ENCODE measurements at places on chromosomes 6 and 20. TPM values are rescaled to one million over a fixed set of nuclear protein-coding genes. Genes with fewer than 3 reads are reported as not detected.

The CD24 gene
- total RNA-seq = 2,167 TPM

The OR14J1 gene
- not detected for total RNA-seq

The ABHD12 gene
- total RNA-seq = 67.3 TPM

The SDCBP2 gene
- total RNA-seq = 246 TPM

The HEY2 gene
- 0.41 TPM for total RNA-seq

The SEC23B gene
- total RNA-seq = 35.1 TPM

The POM121L2 gene
- total RNA-seq = not detected

The GTSF1L gene
- not detected for total RNA-seq

The RNGTT gene
- total RNA-seq = 13.1 TPM

The SGK2 gene
- total RNA-seq = 173 TPM

The SYNDIG1 gene
- 0.32 TPM for total RNA-seq

The ACTL10 gene
- 14.1 TPM for total RNA-seq

The TMEM244 gene
- total RNA-seq = not detected

The CLPSL1 gene
- not detected for total RNA-seq

The OGFRL1 gene
- total RNA-seq = 15.6 TPM

The MOG gene
- total RNA-seq = not detected

The KIAA1586 gene
- 0.75 TPM for total RNA-seq

The GUCA1A gene
- not detected for total RNA-seq

The SMLR1 gene
- total RNA-seq = not detected

The HAO1 gene
- total RNA-seq = not detected

The TNFRSF6B gene
- total RNA-seq = 4.2 TPM

The MYLK2 gene
- total RNA-seq = not detected

The HCRTR2 gene
- not detected for total RNA-seq

The ZC2HC1B gene
- not detected for total RNA-seq

The TFAP2D gene
- not detected for total RNA-seq

The PRSS35 gene
- total RNA-seq = not detected

The ALDH8A1 gene
- not detected for total RNA-seq

The PHF3 gene
- 94.8 TPM for total RNA-seq

The ETV7 gene
- 3.7 TPM for total RNA-seq

The SULF2 gene
- total RNA-seq = 140 TPM

The FAM209B gene
- not detected for total RNA-seq

The LAMA2 gene
- 36.6 TPM for total RNA-seq

The CLVS2 gene
- not detected for total RNA-seq

Measured in transverse colon (tissue), 4 donors.